CD4-positive, alpha-beta T cell treated with Interleukin-2 at 100 ng/mL for 4 hours (primary cell): ENCODE measurements at places on chromosomes 12 and 14.

DNA sequence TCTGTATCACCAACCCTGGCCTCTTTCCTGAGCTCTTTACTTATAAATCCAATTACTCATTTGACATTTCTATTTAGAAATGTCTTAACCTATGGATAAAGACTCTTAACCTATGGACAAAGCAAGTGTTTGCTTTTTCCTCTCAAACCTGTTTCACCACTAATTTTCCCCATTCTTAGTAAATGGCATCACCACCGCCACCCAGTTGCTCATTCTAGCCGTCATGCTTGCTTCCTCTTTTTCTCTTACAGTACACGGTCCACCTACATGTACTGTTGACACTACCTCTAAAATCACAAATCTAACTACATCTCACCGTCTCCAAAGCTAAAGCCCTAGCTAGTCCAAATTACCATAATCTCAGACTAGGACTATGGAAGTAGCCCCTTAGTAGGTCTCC, 60.0 kb downstream of the CAPS2 start:
- no peak for DNase-seq

DNA sequence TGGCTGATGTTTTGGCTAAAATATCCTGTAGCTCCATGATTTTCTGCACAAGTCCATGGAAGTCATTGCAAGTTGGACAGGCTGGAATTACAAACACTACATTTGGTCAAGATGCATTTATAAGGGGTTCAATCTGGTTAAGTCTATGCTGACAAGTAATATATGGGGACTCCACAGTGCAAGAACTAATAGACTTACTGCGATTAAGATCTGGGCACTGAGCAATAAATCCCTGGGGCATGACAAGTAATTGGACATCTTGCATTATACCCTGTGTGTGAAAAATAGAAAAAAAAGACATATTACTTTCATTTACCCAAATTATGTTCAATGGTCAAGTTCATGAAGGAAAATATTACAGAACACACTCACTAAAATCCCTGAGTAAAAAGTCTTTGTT, 99.1 kb downstream of the NELL2 start:
- no peak for DNase-seq

- no peak for DNase-seq
Measured at GRCh38 chr14:55454264-55455002, 14.0 kb upstream of the TBPL2 start.

DNA sequence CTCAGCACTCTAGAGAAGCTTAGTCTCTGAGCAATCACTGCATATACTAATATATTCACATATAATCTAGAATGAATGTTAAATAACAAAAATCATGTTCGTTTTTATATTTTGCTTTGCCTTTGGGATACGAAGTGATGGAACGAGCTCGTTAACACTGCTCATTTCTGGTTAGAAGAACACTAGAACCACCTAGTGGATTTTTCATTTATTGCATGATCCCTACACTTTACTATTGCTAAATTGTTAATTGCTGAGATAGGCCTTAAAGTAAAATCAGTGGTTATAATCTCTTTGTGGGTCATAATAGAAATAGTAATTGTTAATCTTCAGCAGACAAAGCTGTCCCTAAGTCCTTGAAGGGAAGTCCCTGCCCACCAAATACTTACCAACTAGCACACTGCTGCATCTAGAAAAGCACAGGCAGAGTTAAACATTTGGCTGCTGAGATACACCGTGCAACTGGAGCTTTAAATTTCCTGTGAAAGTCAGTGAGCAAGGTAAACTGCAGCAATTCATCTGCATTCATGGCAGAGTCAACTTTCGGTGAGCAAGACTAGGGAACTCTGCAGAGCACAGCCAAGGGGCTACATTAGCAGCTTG, 353.7 kb downstream of the APAF1 start:
- peak; percentile 10 for DNase-seq

- DNase-seq: no peak
Measured at GRCh38 chr12:115528466-115528865, 749.0 kb downstream of the MED13L start.

- DNase-seq: no peak
Measured at GRCh38 chr14:68014771-68015170, 195.2 kb downstream of the RAD51B start.

- DNase-seq: no peak
Measured at GRCh38 chr14:78367355-78367754, 197.2 kb downstream of the NRXN3 start.

DNA sequence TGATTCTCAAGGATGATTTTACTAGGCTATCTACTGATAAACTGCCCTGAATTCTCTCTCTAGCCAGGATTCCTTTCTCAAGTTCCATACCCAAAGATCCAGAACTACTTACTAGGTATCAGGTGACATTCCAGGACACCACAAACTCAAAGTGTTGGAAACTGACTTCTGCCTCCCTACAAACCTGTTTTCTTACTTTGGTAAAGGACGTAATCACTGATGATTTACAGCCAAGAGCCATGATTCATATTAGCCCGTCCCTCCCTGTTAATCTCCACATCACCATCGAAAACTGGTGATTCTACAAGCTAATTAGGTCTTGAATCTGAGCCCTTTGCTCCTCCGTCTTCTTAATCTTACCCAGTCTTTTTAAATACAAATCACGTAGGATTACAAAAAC, 1.0 kb upstream of the ATG14 start:
- no peak for DNase-seq

DNA sequence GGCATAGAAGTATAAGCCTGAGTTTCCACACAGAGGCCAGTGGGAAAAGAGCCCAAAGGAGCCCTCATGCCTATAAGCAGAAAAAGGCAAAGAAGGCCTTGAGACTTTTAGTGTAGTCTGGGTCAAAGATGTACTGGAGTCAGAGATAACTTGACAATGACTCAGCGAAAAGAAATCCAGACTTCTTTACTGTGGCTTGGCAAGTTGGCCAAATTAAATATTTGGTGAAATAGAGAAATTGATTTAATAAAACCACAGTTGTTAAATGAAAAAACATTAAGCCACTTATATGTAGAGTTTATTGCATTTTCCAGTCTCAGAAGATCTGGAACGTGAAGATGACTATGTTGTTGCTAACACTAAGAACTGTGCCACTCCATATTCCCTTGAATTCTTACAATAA, 105.1 kb downstream of the TMTC3 start:
- no peak for DNase-seq

GRCh38 chr12:1907652-1908611, 10.5 kb downstream of the CACNA2D4 start:
- peak; percentile 4 for DNase-seq

- no peak for DNase-seq
Measured at GRCh38 chr14:76719666-76720065, 41.6 kb upstream of the VASH1 start.

DNA sequence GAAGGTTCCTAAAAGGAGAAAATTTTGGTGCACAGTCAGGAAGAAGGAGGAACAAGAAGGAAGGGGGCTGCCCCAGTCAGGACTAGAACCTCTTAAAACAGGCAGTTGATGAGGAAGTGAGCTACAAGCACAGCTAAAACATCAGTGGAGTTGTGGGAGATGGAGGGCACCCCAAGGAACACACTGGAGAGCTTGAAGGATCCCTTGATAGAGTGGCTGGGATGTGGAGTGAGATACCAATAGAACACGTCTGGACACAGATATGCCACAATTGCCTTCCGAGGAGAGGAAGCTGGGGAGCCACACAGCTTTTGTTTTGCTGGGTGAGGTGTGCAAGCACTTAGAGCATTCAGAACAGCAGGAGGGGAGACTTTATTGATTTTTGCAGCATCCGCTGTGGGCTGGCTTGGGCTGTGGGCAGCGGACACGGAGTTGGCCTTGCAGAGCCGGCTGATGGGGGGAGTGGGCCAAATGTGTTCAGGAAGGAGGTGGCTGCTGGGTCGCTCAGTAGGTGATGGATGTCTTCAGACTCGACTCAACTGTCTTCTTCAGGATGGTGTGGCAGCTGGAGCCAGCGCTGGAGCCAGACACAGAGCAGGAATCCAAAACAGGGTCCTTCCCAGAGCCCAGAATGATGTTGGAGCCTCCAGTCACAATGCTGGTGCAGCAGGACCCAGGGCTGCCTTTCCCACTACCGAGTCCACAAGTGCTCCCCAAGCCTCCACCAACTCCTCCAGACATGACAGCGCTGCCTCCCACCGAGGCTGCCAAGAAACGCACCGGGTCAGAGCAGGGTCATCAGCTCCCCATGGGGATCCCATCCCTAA, 4.7 kb upstream of the KRT79 start:
- DNase-seq: no peak

- DNase-seq: no peak
Measured at GRCh38 chr14:63656194-63656593, 14.5 kb upstream of the WDR89 start.

GRCh38 chr12:5335069-5335468, 96.8 kb upstream of the NTF3 start:
- DNase-seq: no peak

DNA sequence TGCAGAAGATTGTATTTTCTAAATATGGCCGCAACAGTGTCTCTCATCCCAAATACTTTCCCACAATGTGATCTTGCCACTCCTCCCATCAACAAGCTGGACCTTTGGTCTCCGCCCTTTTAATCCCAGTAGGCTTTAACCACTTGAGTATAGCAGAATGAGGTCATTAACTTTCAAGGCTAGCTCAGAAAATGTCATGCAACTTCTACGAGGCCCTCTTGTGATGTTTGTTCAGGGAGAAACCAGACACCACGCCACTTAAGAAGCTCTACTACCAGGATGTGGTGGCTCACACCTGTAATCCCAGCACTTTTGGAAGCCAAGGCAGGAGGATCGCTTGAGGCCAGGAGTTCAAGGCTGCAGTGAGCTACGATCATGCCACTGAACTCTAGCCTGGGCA, 20.1 kb upstream of the OR6J1 start:
- no peak for DNase-seq

GRCh38 chr12:111102102-111102739, 181.8 kb upstream of the MYL2 start:
- no peak for DNase-seq

DNA sequence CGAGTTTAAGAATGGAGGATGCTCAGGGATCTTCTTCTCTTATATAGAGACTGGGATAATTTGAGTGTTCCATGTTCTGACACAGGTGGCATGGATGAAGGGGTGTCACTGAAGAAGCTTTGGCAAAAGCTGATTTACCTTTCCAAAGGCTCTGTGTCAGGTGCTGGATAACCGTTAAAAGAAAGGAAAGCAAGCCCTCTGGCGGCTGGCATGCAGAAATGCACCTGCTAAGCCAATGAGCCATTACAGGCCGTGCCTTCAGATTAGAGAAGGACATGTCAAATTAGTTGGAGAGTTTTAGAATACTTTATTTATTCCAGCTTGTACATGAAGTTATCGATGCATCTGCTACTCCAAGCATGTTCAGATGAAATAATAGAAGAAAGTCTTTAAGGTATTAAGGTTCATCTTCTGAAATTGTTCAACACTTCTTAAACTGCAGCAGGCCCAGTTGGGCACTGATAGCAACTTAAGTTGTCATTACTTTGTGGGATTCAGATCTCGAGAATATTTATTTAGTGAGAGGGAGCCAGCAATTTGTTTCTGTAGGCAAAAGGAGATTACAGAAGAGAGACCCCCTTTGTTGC, 678.2 kb downstream of the NRXN3 start:
- peak; percentile 12 for DNase-seq

DNA sequence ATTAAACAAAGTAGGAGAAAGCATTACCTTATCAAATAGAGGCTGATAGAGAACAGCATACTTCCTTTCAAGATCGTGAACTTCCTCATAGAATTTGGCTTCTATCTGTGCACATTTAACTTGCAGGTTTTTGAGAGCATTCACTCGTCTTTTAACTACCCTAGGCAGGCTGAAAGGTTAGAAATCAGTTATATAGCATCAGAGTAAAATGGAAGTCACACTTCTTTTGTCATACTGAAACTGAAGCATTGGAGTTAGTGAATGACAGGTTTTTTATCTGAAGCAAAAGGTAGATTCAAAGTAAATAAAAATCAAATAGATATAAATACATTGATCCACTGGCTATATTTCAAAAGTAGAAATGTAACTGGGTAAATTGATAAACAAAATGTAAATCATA, 24.4 kb downstream of the NAP1L1 start:
- DNase-seq: no peak

DNA sequence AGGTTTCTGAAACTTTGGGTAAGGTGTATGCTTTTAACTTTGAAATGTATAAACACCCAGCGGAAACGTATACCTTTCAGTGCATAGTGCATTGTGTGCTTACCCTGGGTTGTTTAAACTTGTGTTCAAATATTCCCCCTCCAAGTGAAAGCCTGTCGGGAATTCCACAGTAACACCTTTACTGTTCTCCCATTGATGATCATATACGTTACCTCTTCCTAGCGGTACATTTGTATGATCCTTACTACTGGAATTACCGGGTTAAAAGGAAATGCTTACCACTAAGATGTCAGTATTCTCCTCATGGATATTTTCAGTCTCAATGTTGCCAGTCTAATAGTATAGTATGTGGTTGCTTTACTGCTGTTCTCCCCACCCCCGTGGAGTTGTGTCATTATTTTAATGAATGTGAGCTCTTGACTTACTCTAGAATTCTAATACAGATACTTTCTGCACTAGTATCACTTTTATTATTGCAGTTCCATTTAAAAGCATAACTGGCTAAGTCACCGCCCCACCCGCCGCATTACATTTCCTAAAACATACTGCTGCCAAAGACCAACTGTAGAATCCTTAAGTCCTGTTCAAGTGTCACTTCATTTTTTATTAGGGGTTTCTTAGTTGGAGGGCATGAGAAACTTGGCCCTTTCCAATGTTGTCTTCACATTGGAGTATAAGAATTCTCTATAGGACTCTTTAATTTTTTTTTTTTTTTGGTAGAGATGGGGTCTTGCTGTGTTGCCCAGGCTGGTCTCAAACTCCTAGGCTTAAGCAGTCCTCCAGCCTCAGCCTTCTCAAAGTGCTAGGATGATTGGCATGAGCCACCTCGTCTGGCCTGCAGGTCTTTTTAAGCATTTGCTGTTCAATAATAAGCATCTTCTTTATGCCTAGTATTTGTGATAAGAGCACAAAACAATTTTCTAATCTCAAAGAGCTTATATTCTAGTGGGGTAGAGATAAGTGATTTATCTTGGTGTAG, 24.9 kb downstream of the NUDT4 start:
- no peak for DNase-seq

GRCh38 chr12:114963846-114964245, 279.9 kb upstream of the TBX3 start:
- no peak for DNase-seq

DNA sequence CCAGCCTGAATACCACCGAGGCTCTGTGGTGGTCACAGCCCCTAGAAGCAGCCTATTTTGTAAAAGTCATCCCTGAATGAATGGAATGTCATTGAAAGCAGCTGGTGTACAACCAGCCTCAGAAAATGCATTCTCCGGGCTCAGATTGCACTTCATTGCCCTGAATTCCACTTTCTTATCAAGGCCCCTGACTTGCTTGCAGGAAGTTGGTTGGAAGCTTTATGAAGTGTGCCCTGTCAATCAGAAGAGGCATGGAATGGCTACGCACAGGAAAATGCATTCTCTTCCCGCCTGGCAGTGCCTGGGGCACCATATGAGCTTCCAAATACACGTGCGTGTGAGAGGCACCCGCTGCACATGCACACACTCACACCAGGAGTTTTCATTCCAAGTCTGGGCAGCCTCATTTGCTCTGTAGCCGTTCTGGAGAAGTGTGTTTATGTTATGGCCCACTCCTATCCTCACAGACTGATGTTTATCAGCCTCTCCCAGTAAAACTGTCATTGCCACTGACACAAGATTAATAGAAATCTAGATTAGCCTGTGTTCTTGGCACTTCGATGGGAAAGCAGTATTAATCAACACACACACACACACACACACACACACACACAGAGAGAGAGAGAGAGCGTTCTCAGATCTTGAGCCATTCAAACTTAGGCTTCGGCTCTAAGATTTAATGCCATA, 63.9 kb downstream of the NUAK1 start:
- DNase-seq: no peak

- DNase-seq: no peak
Measured at GRCh38 chr12:96698965-96699364, 208.1 kb upstream of the NEDD1 start.
